ENCODE measurements at places on chromosomes 7 and 10. TPM values are rescaled to one million over a fixed set of nuclear protein-coding genes. Genes with fewer than 3 reads are reported as not detected.

The CRYGN gene
- total RNA-seq, result not detected

The CAPZA2 gene
- 89.7 TPM for total RNA-seq

The SLC18A2 gene
- total RNA-seq, result 0.72 TPM

The CYP2C19 gene
- total RNA-seq, result not detected

Measured in epithelial cell of proximal tubule (primary cell).